Stimulated activated CD4-positive, alpha-beta T cell treated with anti-CD3 and anti-CD28 coated beads, Interleukin-2, amount 100 ng/mL, for 48 hours (primary cell): ENCODE measurements at places on chromosomes 4 and X.

GRCh38 chrX:123906557-123907316 lies 46.9 kb downstream of the XIAP start:
- DNase-seq: no peak

- no peak for DNase-seq
Measured at GRCh38 chr4:183763990-183764754, 105.1 kb downstream of the TRAPPC11 start.

GRCh38 chr4:96347582-96347981 lies 507.7 kb downstream of the PDHA2 start:
- DNase-seq: no peak

GRCh38 chrX:110226931-110227330 lies 91.0 kb downstream of the AMMECR1 start:
- DNase-seq: no peak

GRCh38 chr4:108592674-108592986 lies 27.7 kb upstream of the RPL34 start:
- no peak for DNase-seq

DNA sequence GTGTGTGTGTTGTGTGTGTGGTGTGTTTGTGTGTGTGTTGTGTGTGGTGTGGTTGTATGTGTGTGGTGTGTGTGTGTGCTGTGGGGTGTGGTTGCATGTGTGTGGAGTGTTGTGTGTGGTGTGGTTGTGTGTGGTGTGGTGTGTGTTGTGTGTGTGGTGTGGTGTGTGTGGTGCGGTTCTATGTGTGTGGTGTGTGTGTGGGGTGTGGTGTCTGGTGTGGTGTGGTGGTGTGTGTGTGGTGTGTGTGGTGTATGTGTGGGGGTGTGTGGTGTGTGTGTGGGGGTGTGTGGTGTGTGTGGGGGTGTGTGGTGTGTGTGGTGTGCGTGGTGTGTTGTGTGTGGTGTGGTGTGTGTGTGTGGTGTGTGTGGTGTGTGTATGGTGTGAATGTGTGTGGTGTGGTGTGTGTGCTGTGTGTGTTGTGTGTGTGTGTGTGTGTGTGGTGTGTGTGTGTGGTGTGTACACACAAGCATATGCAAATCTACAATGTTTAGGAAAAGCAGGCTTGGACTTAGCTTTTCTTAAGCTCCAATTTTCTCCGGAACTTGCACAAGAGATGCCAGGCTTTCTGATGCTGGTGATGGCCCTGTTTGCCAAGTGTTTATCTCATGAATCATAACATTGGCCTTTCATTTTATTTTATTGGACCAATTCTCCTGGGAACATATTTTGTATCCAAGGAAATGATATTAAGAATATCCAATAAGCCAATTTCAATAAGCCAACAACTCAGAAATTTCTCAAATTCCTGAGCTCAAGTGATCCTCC lies 148.7 kb downstream of the SPATA18 start:
- DNase-seq: no peak

GRCh38 chrX:154370300-154371016 lies 4.0 kb downstream of the FLNA start:
- DNase-seq: no peak
